ENCODE measurements at places on chromosomes 2 and 18.

GRCh38 chr18:67813380-67814028 is 297.0 kb upstream of the DSEL start:
- DNase-seq: no peak

DNA sequence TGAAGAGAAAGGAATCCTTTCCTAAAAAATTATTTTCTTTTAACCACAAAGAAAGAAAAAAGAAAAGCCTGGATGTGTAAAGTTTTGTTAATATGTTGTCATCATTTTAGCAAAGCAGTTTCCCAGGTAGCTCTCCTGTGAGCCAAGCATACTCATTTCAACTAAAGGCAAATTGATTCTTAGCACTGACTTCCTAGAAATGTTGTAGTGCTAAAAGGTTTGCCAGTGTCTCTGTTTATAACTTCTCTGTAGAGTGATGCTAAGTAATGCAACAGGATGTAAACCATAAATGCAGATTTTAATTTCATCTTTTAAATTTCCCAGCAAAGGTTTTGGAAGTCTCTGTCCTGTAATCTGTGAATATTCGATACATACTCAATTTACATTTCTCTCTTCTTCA is 10.2 kb downstream of the GATA6 start:
- DNase-seq: no peak

DNA sequence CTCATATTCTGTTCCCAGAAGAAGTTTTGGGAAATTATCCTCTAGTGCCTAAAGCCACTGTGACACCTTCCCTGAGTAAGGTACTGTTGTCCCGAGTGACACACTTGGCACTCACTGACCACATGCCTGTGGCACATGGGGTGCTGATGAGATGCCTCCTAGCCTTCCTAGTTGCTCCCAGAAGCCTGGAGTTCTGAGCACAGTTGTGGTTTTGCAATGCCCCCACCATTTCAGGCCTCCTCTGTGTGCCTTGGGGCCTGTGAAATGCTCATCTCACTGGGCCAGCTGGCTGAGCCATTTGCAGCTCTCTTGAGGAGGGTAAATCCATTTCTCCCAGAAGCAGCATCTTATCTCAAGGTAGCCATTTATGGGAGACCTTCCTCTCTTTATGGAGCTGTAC is 91.8 kb downstream of the DGKD start:
- DNase-seq: no peak

GRCh38 chr2:79855264-79856006 is 342.6 kb downstream of the CTNNA2 start:
- no peak for DNase-seq

DNA sequence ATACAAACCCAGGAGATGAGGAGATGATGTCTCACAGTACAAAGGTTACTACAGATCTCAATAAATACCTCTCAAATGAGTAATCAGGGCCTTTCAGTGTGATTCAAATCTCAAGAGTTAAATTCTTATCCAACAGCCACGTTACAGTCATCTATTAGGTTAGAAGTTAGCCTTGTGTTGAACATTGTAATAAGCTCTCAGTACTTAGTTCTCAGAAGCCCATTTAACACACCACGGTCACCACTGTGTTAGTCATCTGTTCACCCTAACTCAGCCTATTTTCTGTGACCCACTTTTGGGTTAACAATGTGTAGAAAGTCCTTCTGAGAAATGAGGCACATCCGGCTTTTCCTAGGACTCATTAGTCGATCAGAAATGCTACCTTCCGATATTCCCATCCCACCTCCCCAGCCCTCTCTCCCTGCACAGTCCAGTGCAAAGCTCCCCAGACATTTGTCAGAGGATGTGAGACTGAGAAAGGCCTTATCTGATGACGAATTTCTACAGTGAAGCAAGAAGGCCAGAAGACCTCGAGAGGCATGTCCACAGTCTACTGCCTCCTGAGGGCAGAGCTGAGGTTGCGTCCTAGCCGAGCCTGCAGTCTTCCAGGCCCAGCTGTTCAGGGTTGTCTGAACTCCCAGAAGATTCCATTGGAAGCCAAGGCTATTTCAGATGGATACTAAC is 92.6 kb downstream of the ACTR2 start:
- DNase-seq: no peak

- no peak for DNase-seq
These were observed 177.9 kb downstream of the TPGS2 start for GRCh38 chr18:36650906-36651305.

GRCh38 chr2:228369400-228370031 is 188.0 kb upstream of the SPHKAP start:
- no peak for DNase-seq

Data from activated CD4-positive, alpha-beta T cell treated with anti-CD3 and anti-CD28 coated beads, Interleukin-2, amount 50 U/mL, for 4 hours (primary cell).